ENCODE measurements at places on chromosomes 11 and 22. TPM values are rescaled to one million over a fixed set of nuclear protein-coding genes. Genes with fewer than 3 reads are reported as not detected.

The ZNF215 gene
- 0.68 TPM for total RNA-seq

The RAB38 gene
- 0.97 TPM for total RNA-seq

The XKR3 gene
- not detected for total RNA-seq

The SMTNL1 gene
- not detected for total RNA-seq

The CCDC89 gene
- total RNA-seq = not detected

The SNX32 gene
- 2.7 TPM for total RNA-seq

The ROM1 gene
- total RNA-seq = 1.1 TPM

The NPAS4 gene
- not detected for total RNA-seq

The VSIG2 gene
- total RNA-seq = 0.31 TPM

The TMEM151A gene
- not detected for total RNA-seq

The KREMEN1 gene
- 0.31 TPM for total RNA-seq

The SLC29A2 gene
- 10.3 TPM for total RNA-seq

The C11orf52 gene
- not detected for total RNA-seq

The C11orf87 gene
- not detected for total RNA-seq

The CCND1 gene
- total RNA-seq = 0.19 TPM

The PRG2 gene
- 2.2 TPM for total RNA-seq

The CBX7 gene
- total RNA-seq = 35.7 TPM
